ENCODE measurements at places on chromosomes 5 and 9.

GRCh38 chr9:16417161-16417560, 453.3 kb downstream of the BNC2 start:
- no peak for DNase-seq

- DNase-seq = peak; percentile 73
Observed at GRCh38 chr5:176629853-176630680, at the start of the genes EIF4E1B and SNCB. Gene EIF4E1B, plus strand, starts transcription at chr5:176630675. Its CDS starts 12,113 bp downstream, at chr5:176642788. Gene SNCB, minus strand, starts transcription at chr5:176630534. Its CDS starts 880 bp downstream, at chr5:176629654.

- no peak for DNase-seq
Observed at GRCh38 chr5:91162534-91163381, 220.4 kb downstream of the ARRDC3 start.

- no peak for DNase-seq
Observed at GRCh38 chr9:137487454-137488326, 28.6 kb upstream of the NSMF start.

GRCh38 chr9:27400334-27400880, 103.5 kb upstream of the EQTN start:
- no peak for DNase-seq

DNA sequence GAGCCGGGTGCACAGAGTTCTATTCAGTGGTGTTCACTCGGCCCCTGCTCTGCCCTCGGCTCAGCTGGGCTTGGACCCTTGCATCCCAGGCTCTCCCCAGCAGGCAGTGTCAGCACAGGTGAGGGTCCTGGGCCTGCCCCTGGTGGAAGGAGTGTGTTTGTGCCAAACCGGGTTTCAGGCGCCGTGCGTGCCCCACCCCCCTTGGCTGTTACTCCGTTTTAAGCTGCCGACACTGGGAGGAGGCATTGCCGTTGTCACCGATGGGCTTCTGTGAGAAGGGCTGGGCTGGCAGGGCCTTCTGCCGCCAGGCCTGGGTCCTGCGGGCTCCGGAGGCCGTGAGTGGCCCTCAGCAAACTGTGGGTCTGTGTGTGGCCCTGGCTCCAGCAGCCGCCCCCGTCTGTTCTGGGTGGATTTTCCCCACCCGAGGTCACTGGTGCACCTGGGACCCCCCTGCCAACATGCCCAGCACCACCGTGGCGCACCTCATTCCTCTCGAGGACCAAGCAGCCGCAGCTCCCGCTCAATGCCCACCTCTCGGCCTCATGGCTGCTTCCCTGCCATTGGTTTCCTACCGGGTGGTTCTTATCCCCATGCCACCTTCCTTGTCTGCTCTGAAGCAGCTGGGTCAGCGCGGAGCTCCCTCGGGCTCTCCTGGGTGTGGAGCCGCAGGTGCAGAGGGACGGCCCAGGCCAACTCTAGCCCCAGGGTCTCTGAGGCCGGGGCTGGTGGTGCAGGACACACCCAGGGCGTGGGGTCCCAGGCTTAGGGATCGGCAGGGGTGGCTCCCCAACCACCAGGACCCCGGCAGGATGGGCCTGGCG, 44.3 kb upstream of the EXOC3 start:
- DNase-seq = no peak

DNA sequence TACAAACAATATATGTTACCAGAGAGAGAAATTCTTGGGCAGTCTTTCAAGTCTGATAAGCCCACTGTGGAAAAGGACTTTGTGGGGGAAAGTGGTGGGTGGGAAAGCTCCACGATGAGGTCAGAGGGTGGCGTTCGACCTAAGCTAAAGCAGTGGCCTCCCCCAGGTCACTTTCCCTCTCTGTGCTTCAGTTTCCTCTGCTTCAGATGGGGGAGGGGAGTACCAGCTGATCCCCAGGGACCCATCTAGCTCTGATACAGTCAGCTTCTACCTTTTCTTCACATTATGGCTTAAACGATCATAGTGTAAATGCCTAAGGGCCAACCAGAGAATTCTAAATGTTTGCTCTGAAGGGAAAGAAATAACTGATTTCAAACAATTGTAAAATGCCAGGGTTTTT, 36.6 kb upstream of the ARSB start:
- no peak for DNase-seq

DNA sequence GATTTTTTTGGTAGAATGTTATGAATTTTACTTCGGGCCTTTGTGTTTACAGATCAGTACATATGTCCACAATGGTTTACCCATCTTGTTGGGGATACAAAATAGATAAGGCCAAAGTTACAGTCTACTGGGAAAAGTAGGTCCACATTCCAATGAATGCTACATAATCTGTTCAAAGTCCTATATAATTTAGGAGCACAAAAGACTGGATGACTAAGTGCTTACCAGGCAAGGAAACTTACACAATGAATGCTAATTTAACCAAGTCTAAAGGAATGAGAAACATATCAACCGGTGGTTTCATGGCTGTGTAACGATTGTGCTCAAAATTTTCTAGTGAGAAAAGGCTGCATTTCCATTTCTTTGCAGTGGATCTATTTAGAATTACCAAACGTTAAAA, 97.4 kb upstream of the TRPM3 start:
- DNase-seq = no peak

GRCh38 chr5:115599502-115599901, 2.8 kb downstream of the TICAM2 start:
- peak; percentile 41 for DNase-seq

Data from frontal cortex (tissue), 4 donors.